ENCODE measurements at places on chromosomes 5 and 9.

- H3K4me1 ChIP-seq = no peaks in the 10 kb centered on the region
- H3K36me3 ChIP-seq = no peaks in the 10 kb centered on the region
- no peak overlapping the region for H3K4me3 ChIP-seq
- H3K27me3 ChIP-seq = no peaks in the 10 kb centered on the region
- DNase-seq = no peak
These were observed 228.4 kb downstream of the TENT4A start for GRCh38 chr5:6941631-6942030.

DNA sequence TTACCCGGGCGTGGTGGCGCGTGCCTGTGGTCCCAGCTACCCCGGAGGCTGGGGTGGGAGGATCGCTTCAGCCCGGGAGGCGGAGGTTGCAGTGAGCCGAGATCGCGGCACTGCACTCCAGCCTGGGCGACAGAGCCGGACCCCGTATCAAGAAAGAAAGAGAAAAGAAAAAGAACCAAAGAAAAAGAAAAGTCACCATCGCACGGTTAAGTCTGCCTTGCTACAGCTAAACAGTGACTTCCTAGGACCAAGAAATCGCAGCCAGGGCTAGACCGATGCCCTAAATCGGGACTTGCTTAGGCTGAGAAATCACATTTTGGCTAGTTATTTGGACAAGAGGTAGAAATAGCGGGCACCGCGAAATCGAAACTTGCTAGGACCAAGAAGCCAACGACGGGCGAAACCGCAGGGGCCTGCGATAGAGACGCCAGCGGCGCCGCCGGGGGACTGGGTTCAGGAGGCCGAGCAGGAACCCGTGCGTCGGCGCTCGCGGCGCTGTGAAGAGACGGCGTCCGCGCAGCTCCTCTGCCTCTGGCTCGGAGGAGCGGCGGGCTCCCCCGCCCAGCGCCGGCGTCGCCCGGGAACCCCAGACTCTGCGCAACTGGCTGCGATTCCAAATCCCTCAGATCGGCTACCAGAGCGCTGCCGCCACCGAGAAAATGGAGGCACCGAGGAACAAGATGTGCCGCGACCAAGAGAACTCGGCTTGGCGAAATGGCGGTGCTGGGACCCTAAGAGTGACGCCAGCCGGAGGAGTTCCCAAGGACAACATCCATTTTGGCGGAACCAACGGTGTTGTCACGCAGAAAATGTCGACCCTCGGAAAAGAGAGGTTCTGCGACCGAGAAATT lies 26.1 kb upstream of the ANXA2R start:
- no peaks in the 10 kb centered on the region for H3K36me3 ChIP-seq
- peak overlapping the region; percentile 86 for H3K27ac ChIP-seq
- H3K4me3 ChIP-seq = peak overlapping the region; percentile 85
- no peaks in the 10 kb centered on the region for H3K27me3 ChIP-seq

DNA sequence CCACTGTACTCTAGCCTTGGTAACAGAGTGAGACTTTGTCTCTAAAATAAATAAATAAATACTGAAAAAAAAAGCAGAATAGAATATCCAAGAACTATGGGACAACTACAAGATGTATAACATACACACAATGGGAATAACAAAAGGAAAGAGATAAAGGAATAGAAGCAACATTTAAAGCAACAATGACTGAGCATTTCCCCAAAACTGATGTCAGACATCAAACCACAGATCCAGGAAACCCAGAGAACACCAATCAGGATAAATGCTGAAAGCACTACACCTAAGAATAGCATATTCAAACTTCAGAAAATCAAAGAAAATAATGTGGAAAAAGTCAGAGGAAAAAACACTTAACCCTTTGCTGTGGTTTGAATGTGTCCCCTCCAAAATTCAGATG lies 436.4 kb downstream of the ACTL7B start:
- H3K27ac ChIP-seq = no peak overlapping the region
- no peaks in the 10 kb centered on the region for H3K4me1 ChIP-seq
- DNase-seq = no peak
- H3K4me3 ChIP-seq = no peak overlapping the region

DNA sequence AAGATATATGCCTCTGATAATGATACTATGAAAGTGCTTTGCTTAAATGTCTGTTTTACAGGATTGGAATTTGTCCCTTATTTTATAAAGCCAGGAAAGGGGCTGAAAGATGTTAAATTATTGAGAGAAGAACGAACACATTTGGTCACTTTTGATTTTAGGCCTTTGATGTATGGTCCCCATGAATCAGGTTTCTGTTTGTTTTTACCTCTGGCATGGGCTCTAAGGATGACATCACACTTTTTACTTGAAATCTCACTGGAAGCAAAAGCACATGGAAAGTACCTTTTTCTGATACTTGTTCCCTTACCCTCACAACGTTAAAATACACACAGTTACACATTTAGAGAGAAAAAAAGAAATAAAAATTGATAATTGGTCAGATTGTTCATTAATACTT lies 6.9 kb downstream of the OTULIN start:
- H3K36me3 ChIP-seq = no peaks in the 10 kb centered on the region
- H3K4me1 ChIP-seq = no peaks in the 10 kb centered on the region
- no peak for DNase-seq
- no peak overlapping the region for H3K4me3 ChIP-seq

GRCh38 chr5:514673-515072 lies 9.6 kb downstream of the SLC9A3 start:
- H3K4me1 ChIP-seq = no peaks in the 10 kb centered on the region
- no peak overlapping the region for H3K27ac ChIP-seq
- no peaks in the 10 kb centered on the region for H3K27me3 ChIP-seq
- no peak for DNase-seq
- no peak overlapping the region for H3K4me3 ChIP-seq

GRCh38 chr5:4847766-4848165 lies 292.4 kb upstream of the ADAMTS16 start:
- H3K36me3 ChIP-seq = no peaks in the 10 kb centered on the region
- no peaks in the 10 kb centered on the region for H3K27me3 ChIP-seq
- H3K4me1 ChIP-seq = no peaks in the 10 kb centered on the region

DNA sequence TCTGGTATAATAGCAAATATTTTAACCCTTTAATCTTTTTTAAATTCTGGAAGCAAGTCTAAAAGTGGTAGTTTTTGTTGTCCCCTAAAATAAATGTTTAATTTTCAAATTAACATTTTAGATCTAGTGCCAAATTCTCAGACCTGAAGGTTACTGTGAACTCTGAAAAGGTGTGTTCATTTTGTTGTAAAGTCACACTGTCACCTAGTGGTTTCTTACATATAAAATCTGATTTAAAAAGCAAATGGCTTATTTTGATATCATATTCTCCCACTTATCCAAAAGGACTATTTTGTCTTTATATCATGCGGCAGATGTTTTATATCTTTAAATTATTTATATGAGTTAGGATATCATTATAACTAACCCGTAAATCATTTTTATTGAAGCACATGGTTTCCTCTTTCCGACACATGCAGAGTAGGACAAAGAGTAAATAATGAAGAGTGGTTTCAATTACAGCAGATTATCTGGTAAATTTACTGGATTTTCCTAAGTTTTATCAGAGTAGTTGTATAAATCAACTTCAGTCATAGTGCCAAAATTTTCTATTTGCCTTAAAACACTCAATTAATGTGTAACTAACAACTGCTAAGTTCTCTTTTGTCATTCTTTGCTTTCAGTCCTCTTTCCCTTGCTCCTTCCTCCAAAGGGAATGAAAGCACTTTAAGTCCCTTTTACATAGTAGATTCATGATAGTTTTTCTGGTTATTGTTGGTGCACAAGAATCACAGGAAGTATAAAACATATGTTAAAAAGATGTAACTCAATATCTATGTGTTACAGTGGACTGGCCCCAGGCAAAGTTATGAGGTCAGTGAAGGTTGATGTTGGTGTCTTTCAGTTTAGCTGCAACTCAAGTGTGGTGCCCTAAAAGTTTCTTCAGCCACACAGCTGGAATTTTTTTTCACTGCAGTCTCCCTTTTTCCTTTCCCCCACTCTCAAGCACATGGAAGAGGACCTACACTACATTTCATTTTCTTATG lies 189.6 kb downstream of the COX7C start:
- DNase-seq = no peak
- H3K4me1 ChIP-seq = no peaks in the 10 kb centered on the region
- H3K27ac ChIP-seq = no peak overlapping the region
- no peaks in the 10 kb centered on the region for H3K27me3 ChIP-seq

- H3K4me1 ChIP-seq = peaks cover 19% of the 10 kb centered on the region
- no peaks in the 10 kb centered on the region for H3K36me3 ChIP-seq
- no peaks in the 10 kb centered on the region for H3K27me3 ChIP-seq
- DNase-seq = no peak
These were observed 127.6 kb downstream of the GADD45G start for GRCh38 chr9:89732295-89732938.

GRCh38 chr5:58828258-58828657 lies 245.4 kb downstream of the RAB3C start:
- no peak overlapping the region for H3K4me3 ChIP-seq
- H3K27ac ChIP-seq = no peak overlapping the region
- no peaks in the 10 kb centered on the region for H3K36me3 ChIP-seq

DNA sequence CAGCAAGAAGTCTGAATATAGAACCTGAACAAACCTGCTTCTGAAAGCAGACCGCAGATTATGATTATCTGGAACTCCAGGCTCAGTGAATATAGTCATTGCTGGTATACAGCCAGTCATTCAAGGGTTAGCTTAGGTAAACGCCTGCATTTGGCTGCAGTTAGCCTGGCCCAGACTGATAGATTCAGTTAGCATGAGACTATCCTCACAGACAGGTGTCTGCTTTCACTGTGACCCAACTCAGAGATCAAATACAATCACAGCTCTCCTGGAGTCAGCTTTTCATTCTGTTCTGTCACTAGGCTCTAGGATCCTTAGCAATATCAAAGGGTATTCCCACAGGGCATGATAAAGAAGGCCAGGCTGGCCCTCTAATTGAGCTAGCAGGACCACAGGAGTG lies 138.6 kb upstream of the PLCXD3 start:
- DNase-seq = no peak
- peaks cover 4% of the 10 kb centered on the region for H3K4me1 ChIP-seq

DNA sequence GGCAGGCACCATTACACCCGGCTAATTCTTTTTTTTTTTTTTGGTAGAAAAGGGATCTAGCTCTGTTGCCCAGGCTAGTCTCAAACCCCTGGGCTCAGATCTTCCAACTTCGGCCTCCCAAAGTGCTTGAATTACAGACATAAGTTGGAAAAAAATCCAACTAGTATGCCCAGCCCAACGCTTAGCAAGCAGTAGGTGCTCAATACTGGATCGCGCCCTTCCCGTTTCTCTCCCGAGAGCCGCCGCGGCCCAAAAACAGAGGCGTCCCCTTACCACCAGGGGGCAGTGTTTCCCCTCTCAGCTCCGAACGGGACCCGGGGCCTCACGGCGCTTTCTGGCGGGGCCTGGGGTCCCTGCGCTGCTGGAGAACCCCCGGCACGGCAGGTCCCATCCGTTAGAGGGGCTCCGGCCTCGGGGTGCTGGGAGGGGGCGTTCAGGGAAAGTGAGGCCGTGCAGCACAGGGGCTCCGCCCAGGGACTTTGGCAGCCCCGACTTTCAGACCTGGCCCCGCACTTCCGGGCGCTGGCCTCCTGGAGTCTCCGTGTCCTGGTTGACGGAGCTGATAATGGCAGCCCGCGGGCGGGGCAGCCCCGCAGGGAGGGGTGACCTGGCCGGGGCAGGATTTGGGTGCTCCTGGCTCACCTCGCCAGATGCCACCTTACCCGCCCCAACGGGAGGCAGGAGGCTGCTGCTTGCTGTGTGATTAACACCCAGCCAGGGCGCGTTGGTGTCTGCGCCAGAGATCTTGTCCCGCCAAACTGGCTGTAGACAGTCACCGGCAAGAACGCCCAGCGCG lies 15.2 kb downstream of the PTGES start:
- no peaks in the 10 kb centered on the region for H3K36me3 ChIP-seq
- peak overlapping the region; percentile 63 for H3K4me3 ChIP-seq
- no peaks in the 10 kb centered on the region for H3K27me3 ChIP-seq

DNA sequence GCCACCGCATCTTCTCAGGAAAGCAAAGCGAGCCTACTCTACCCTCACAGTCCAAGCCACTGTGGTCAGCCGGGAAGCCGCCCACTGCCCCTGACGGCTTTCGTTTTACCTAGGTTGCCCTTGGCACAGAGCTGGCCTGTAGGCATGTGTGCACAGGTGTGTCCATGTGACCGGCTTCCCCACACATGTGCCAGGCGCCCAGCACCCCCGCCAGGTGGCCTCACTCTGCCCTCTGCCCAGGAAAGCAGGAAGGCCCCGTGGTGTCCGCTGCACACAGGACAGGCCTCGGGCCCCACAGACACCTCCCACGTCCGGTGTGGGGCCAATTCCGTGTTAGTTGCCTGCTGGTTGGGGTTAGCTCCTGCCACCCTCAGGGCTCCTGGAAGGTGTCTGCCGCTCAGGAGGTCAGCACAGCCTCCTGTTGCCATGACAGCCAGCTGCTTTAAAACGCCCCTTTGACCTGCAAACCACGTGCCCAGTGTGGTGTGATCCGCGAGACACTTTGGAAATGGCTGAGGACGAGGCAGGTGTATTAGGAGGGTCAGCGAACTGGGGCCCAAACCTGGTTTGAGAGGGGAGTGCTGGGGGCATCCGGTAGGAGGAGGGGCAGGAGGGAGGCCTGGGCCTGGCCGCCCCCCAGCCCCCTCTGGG lies 28.7 kb downstream of the TPPP start:
- DNase-seq = no peak
- no peaks in the 10 kb centered on the region for H3K4me1 ChIP-seq
- no peaks in the 10 kb centered on the region for H3K36me3 ChIP-seq
- H3K27me3 ChIP-seq = no peaks in the 10 kb centered on the region
- no peak overlapping the region for H3K27ac ChIP-seq

DNA sequence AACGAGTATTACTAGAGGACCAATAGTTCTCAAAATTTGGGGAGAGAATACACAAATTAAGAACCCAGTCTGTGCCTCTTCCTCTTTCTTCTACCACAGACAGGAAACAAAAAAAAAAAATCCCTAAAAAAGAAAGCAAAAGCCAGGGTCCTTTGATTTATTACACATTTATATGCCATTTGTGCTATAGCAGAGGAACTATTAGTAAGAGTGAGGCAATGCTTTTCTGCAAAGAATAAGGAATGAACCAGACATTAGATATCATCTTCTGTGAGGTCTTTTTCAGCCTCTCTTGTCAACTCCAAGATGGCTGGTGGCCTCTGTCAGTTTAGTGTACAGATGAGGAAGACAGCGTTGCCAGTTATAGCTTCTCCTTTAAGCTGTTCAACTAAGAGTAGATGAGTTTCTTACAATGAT lies 127.6 kb downstream of the RFX3 start:
- H3K27ac ChIP-seq = no peak overlapping the region
- no peaks in the 10 kb centered on the region for H3K36me3 ChIP-seq
- no peaks in the 10 kb centered on the region for H3K27me3 ChIP-seq
- no peak for DNase-seq

GRCh38 chr5:16737620-16738364 lies 121.0 kb upstream of the RETREG1 start:
- H3K27ac ChIP-seq = no peak overlapping the region
- no peaks in the 10 kb centered on the region for H3K27me3 ChIP-seq
- H3K4me1 ChIP-seq = peaks cover 2% of the 10 kb centered on the region
- DNase-seq = no peak
